HCEC 1CT (cell line): ENCODE measurements at places on chromosomes 6 and 20.

GRCh38 chr6:147075381-147075780, 128.8 kb upstream of the STXBP5 start:
- DNase-seq: no peak

DNA sequence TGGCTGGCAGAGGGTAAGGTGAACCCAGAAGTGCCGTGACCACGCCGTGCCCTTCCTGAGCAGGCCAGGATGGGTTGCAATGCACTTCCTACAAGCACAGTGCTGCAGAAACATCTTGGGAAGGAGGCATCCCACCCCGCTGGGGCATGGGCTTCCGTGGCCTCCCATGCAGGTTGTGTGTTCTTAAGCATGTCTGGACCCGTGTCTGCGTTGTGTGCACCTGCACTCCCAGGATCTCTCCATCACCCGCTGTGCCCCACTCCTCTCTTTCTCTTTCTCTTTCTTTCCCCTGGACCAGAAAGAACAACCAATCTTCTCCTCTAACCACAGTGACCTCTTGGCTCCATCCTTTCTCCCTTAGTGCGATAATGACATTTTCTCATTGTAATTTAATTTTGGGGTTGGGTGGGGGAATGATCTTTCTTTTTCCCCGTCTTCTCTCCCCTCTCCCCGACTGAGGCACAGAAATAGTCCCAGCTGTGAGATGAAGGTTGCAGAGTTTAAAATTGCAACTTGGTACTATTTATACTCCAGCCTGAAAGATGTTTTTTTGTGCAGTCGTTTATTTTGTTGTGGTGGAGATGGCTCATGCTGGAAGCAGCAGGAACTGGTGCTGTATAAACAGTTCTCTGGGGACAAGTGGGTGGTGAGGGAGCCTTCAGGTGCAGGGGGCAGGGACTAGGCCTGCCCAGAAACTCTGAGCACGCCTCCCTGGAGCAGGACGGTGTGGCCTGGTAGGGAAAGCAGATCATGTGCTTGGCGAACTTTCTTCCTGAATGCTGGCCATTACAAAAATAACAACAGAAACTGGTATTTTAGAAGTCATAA, 20.5 kb downstream of the BCAS4 start:
- peak; percentile 30 for DNase-seq

- peak; percentile 4 for DNase-seq
Measured at GRCh38 chr6:2542858-2543218, 207.9 kb downstream of the MYLK4 start.

- no peak for DNase-seq
Measured at GRCh38 chr6:37920667-37921066, 101.1 kb downstream of the ZFAND3 start.

DNA sequence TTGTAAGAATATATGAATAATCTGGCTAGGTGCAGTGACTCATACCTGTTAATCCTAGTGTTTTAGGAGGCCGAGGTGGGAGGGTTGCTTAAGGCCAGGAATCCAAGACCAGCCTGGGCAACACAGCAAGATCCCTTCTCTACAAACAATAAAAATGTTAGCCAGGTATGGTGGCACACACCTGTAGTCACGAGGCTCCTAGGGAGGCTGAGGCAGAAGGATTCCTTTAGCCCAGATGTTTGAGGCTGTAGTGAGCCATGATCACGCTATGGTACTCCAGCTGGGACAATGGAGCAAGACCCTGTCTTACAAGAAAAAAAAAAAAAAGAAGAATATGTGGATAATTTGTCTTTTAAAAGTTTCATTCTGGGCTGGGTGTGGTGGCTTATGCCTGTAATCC, 75.4 kb downstream of the SH3BGRL2 start:
- DNase-seq: no peak

DNA sequence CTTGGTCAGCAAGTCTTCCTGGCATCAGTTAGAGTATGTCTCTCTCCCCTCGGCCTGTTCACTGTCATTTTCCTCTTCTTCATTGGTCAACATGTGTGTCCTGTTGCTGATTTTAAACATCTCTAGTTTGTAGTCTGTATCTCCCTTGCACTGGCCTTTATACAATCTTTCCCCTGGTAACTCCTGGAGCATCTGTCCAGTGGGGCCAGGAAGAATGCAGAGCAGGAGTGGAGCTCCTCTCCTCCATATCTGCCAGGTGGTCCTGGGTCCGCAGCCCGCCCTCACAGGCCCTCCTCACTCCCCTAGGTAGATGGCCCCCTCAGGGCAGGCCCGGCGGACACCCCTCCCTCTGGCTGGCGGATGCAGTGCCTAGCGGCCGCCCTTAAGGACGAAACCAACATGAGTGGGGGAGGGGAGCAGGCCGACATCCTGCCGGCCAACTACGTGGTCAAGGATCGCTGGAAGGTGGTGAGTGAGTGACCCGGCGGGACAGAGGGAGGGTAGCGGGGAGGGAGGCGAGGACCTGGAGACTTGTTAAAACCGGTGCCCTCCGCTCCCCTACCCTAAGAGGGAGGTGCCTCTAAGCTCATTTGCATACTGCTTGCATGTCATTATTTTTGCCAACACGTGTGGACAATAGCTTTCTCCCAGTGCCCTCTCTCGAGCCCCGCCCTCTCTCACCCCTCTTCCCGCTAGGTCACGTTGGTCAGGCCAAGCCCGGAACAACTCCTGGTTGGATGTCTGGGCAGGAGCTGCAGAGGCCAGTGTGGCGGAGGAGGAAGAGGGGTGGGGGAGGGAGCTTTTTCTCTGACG, 3.2 kb downstream of the TTBK1 start:
- no peak for DNase-seq

- no peak for DNase-seq
Measured at GRCh38 chr6:122808121-122808885, 19.2 kb downstream of the SMPDL3A start.

- no peak for DNase-seq
Measured at GRCh38 chr6:8588176-8588575, 152.8 kb upstream of the SLC35B3 start.

GRCh38 chr20:35899064-35899463, 55.2 kb downstream of the SCAND1 start:
- DNase-seq: peak; percentile 45

GRCh38 chr6:48619771-48620170, 508.8 kb upstream of the PTCHD4 start:
- no peak for DNase-seq

DNA sequence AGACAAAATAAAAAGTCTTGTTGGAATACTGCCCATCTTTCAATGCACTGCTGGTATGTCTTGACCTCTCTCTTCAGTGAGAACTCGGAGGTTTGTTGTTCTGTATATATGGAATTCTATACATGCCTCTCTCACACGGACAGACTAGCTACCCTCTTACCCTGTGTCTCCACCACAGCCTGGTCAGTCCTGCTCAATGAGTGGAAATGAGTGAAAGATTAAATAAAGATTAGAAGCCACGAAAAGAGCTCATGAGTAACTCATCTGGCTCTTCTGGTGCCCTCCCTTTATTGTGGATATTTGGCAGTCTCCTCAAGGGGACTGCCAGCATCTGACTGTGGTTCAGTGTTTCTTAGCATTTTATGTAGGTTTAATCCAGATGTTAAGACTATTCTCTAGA, 262.8 kb upstream of the MAP3K7 start:
- no peak for DNase-seq
